ENCODE measurements at places on chromosomes 3 and 15.

- no peak for DNase-seq
Observed at GRCh38 chr3:57048728-57049127, 11.7 kb upstream of the SPATA12 start.

- DNase-seq: peak; percentile 54
Observed at GRCh38 chr3:126134219-126134975, 46.0 kb downstream of the ALDH1L1 start.

- no peak for DNase-seq
Observed at GRCh38 chr15:25877681-25878080, 14.6 kb upstream of the ATP10A start.

DNA sequence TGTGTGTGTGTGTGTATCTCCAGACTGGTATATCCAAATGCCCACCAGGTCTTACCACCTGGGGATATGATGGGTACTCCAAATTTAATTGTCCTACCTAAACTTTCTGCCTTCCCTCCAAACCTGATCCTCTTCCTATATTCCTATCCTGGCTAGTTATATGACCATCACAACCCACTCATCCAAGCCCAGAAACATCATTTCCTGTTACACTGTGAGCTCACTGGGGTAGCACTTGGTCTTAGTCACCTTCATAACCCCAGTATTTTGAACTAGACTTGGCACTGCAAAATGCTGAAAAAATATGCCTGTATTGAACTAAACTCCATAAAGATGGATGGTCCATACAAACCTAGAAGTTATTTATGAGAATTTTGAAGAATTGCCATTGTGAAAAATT, 178.8 kb upstream of the EIF1B start:
- no peak for DNase-seq

GRCh38 chr3:144754076-144754783, 782.6 kb downstream of the DIPK2A start:
- no peak for DNase-seq

Measured in umbilical cord (tissue), 2 donors.